IPS DF 6.9 (cell line): ENCODE measurements at places on chromosomes 5 and 9.

DNA sequence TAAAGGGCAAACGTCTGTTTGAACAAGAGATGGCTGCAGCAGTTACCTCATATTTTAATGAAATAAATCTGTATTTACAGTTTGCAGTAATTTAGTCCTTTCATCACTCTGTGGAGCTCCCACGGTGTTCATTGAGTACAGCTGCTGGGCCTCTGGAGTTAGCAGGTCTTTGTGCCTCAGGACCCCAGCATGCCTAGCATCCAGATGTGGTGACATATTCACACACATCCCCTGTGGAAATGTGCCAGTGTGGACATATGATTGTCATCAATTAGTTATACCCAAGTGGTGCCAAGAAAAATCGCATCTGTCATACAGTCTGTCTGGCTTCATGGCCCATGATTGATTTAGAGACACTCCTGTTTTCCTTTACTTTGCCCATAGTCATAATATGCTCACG is 77.3 kb downstream of the NNT start:
- DNase-seq = no peak
- H3K36me3 ChIP-seq = no peaks in the 10 kb centered on the region
- H3K27ac ChIP-seq = no peak overlapping the region

DNA sequence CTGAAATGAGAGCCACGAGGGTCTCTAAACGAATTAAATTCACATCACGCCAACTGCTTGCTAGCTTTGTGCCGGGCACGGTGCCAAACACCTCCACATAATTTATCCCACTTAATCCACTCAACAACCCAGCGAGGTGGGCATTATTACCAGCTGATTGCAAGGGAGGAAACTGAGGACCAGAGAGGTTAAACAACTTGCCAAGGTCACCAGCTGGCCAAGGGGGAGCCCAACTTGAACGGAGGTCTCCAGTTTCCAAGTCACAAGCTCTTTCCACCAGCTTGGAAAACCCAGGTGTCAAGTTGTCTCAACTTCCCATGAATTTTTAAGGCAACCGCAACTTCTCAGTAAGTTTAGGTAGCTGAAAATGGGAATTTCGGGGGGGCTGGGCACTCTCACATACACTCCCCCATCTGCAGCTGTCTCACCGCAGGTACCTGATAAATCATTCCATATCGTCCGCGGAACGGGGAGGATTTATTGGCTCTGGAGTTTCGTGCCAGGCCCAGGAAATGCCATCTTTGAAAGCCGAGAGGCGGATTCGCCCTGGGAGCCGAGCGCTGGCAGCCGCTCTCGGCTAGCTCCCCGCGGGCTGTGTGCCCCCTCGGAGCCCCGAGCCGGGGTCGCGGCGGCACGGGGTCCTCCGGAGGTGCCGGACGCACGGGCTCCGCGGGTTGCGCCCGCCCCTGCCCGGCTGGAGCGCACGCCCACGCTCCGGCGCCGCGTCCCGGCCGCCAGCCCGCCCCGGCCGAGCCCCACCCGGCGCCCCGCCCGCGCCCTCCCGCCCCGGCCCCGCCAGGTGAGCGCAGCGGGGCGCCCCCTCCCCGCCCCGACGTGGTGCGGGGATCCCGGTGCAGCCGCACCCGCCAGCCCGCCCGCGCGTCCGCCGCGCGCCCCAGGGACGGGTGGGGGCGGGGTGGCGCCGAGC is 617 bp downstream of the PTPN3 start:
- no peaks in the 10 kb centered on the region; the same call in 1 of the 2 replicates for H3K4me1 ChIP-seq
- H3K27ac ChIP-seq = no peak overlapping the region
- DNase-seq = no peak

GRCh38 chr9:111197256-111197655 is 132.8 kb downstream of the OR2K2 start:
- H3K27ac ChIP-seq = no peak overlapping the region
- no peaks in the 10 kb centered on the region for H3K4me1 ChIP-seq
- no peak for DNase-seq
- no peaks in the 10 kb centered on the region for H3K27me3 ChIP-seq
- H3K4me3 ChIP-seq = no peak overlapping the region

- H3K27ac ChIP-seq = no peak overlapping the region
- H3K27me3 ChIP-seq = no peaks in the 10 kb centered on the region
- H3K36me3 ChIP-seq = no peaks in the 10 kb centered on the region
- DNase-seq = no peak
- H3K4me1 ChIP-seq = 0 out of 2 replicates have a peak, but pooled peaks cover 1% of the 10 kb centered on the region
These were observed 424.5 kb downstream of the DMAC1 start for GRCh38 chr9:7375013-7375511.

GRCh38 chr9:119836036-119836435 is 466.8 kb upstream of the BRINP1 start:
- H3K27me3 ChIP-seq = no peaks in the 10 kb centered on the region
- no peak for DNase-seq
- no peak overlapping the region for H3K27ac ChIP-seq
- H3K4me3 ChIP-seq = no peak overlapping the region

DNA sequence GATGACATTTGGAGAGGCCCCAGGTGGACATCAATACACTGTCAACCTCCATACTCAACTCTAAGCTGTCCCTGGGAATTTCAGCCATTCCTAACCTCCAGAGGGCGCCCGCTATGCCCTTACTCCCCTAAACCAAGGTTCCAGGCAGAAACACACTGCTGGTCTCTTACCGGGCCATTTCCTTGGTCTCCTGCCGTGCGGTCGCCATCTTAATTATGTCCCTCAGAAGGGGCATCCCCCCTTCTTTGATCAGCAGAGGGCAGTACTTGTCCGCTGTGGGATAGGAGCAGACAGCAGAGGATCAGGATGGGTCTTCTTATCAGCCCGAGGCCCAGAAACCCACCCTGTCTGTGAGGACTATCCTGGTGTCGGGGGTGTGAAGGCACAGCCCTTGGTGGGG is 9.3 kb upstream of the ZDHHC12 start:
- H3K36me3 ChIP-seq = no peaks in the 10 kb centered on the region; the same call in 1 of the 2 replicates
- no peak overlapping the region for H3K4me3 ChIP-seq
- DNase-seq = peak; percentile 94
- H3K27ac ChIP-seq = no peak overlapping the region

DNA sequence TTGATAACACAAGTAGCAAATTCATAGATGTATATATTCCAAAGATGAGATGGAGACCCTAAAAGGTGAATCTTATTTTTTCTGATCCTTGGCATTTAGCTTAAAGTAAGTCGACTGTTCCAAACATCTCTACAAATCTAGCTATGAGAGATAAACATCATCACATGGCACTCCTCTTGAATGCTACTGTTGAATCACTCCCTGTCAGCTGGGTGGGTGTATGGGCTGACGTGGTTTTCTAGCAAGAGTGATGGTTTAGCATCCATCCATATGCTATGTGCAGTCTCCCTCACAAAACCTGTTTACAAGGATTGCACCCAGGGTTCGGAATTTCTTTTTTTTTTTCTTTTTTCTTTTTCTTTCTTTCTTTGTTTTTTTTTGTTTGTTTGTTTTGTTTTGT is 13.8 kb downstream of the ACO1 start:
- H3K27me3 ChIP-seq = no peaks in the 10 kb centered on the region
- no peak overlapping the region for H3K27ac ChIP-seq
- DNase-seq = no peak
- no peaks in the 10 kb centered on the region for H3K36me3 ChIP-seq
- no peak overlapping the region for H3K4me3 ChIP-seq
- peaks cover 3% of the 10 kb centered on the region; the same call in 1 of the 2 replicates for H3K4me1 ChIP-seq

DNA sequence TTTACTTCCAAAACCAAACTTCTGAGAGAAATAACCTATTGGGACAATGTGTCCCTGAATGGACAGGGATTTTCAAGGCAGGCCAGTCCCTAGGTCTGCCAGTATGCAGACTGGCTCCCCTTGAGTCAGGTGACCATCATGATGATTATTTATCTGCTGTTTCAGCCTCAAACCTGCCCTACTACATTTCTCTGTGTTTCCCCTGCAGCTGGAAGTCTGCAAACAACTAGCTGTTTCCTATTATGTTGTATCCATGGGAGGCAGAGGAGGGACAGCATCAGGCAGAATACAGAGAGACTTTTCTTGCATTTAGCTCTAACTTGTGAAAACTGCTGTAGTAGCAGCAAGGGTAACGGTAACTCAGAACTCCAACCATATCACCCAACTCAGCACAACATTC is 36.2 kb upstream of the IFNK start:
- DNase-seq = peak; percentile 13
- H3K27ac ChIP-seq = no peak overlapping the region
- H3K27me3 ChIP-seq = no peaks in the 10 kb centered on the region
- H3K4me1 ChIP-seq = peaks cover 7% of the 10 kb centered on the region; the same call in 1 of the 2 replicates
